ENCODE measurements at places on chromosomes 3 and 15. TPM values are rescaled to one million over a fixed set of nuclear protein-coding genes. Genes with fewer than 3 reads are reported as not detected.

- DNase-seq = no peak
Measured at GRCh38 chr15:58755956-58756355, 6.4 kb upstream of the ADAM10 start.

GRCh38 chr15:60627298-60627943 lies 148.5 kb upstream of the ICE2 start:
- no peak for DNase-seq

DNA sequence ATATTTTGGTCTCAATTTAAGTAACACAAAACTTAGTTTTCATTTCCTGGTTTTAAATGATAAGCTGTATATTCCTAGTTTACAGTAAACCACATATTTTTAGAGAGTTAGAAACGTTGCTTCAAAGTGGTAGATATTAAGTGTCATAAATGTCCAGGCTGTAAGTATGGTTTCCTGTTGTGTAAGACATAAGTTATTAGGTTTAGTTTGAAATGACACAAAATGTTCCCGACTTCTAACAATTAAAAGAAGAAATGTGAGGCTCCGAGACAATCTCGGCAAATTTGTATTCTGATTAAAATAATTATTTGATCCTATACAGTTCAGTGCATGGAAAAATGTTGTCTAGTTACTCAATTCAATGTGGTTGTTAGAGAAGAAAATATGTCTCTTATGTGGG lies 387.3 kb downstream of the EPHA3 start:
- no peak for DNase-seq

GRCh38 chr3:33704891-33705290 lies 13.2 kb downstream of the CLASP2 start:
- DNase-seq = no peak

PTH1R gene
- 11.5 TPM for total RNA-seq

Data from urinary bladder (tissue), 4 donors.